Ecto neural progenitor cell (in vitro differentiated cells): ENCODE measurements at places on chromosomes 2 and 18.

- DNase-seq, result no peak
These were observed 1.4 kb upstream of the SIX2 start for GRCh38 chr2:45010702-45011012.

GRCh38 chr2:149597668-149598326, 10.2 kb upstream of the MMADHC start:
- DNase-seq, result peak; percentile 60

DNA sequence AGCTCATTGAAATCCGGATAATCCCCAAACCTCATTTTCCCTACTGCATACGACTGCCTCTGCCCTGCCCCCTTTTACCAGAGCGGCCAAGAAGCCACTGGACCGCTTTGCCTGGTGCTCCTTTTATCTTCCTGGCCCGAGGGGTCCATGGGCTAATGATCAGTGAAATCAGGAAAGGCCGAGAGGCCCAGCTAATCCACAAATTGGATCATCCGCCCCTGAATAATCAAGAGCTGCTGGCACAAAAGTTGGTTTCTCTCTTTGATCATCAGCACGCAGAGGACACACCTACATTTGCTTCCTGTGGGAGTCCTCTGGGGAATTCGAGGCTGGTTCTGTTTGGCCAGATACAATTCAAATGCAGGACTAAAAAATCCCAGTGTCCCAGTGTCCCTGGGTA, 144.5 kb downstream of the INSIG2 start:
- DNase-seq, result peak; percentile 67

GRCh38 chr2:33038230-33038629, 91.5 kb downstream of the LTBP1 start:
- no peak for DNase-seq

- no peak for DNase-seq
These were observed 5.1 kb downstream of the CHPF start for GRCh38 chr2:219538504-219538951.
